ENCODE measurements at places on chromosomes 1 and 21.

DNA sequence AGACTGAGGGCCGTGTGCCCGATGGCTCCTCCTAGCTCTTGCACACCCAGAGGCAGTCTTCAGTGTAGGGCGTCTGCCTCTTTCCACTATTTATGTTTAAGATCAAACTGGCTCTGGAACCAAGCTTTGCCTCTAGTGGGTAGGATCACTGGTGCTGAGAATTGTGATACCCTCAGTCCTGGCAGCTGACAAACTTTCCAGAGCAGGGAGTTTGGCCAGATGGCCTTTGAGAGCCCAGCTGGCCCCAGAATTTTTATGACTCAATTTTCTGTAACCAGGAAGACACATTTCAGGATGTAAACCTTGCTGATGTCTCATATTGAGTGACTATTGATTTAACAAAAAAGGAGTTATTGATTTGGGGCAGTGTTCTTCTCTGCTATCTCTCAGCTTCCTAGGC, 6.7 kb downstream of the COQ8A start:
- DNase-seq: no peak

- DNase-seq: no peak
Observed at GRCh38 chr1:59083946-59084865, 212.7 kb upstream of the FGGY start.

- no peak for DNase-seq
Observed at GRCh38 chr1:234605983-234606783, 3.8 kb downstream of the IRF2BP2 start.

- DNase-seq: peak; percentile 33
Observed at GRCh38 chr1:202249846-202250245, 56.2 kb downstream of the LGR6 start.

GRCh38 chr1:155334962-155335361, 14.3 kb downstream of the RUSC1 start:
- DNase-seq: no peak

GRCh38 chr1:5349526-5349925, 642.7 kb downstream of the NPHP4 start:
- no peak for DNase-seq

DNA sequence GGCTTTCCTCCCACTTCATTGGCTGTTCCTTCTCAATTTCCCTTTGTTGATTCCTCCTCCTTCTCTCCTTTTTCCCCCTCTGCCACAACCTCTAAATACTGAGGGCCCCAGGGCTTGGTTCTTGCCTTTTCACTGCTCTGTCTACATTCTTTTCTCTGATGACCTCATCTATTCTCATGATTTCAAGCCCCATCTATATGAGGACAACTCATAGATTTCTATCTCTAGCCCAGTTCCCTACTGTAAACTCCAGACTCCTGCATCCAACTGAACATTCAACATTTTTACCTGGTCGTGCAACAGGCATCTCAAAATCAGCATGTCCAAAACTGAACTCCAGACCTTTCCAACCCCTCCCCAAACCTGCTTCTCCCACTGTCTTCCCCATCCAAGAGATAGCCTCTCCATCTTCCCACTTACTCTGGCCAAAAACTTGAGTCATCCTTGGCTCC, 11.5 kb upstream of the SLC9A1 start:
- no peak for DNase-seq

GRCh38 chr1:53361541-53361961, 33.7 kb upstream of the LRP8 start:
- DNase-seq: no peak

- no peak for DNase-seq
Observed at GRCh38 chr1:60461925-60462595, 388.5 kb upstream of the C1orf87 start.

- DNase-seq: no peak
Observed at GRCh38 chr1:163047951-163048659, 21.1 kb upstream of the RGS4 start.

DNA sequence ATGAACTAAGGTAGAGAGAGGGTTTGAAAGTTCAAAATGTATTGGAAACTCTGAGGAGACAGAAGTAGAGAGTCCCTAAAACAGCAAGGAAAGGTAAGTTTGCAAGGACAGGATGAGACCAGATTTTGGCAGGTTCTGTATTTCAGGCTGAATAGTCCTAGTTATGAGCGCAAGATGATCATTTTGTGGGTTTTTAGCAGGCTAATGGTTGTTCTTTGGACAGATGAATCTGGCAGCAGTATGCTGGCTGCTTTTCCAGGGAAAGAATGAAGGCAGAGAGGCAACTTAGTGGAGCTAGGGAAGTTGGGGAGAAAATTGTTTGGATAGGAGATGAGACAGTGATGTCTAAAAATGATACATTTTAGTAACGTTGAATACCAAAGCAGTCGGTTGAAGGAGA, 243.5 kb upstream of the NRIP1 start:
- no peak for DNase-seq

DNA sequence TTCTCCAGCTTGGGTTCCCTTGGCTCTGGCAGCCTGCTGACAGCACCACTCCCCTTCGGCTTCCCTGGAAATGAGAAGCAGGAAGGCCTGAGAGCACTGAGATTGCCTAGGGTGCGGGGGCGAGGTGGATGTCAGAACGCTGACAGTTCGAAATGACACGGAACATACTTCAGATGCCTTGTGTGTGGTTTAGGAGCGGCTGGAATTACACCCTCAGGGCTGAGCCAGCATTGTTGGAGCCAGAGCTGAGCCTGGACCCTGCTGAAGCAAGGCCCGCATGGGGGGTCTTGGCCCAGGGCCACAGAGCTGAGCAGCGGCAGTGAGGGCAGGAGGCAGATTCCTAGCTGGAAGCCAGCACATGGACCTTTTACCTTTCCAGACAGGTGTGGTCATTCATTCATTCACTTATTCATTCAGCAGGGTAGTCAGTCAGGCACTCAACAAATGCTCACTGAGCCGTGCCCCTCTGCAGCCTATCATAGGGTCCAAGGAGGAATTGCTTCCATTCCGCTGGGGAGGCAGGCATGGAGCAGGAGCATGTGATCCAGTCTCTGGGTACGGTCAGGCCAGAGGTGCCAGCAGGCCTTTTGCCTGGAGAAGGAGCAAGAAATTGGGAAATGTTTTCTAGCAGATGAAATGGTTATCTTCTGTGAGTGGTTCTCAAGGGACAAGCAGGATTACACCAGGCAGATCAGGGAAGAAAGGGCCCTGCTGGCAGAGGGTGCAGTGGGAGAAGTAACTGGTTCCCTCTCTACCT, 6.6 kb upstream of the FOXE3 start:
- DNase-seq: no peak

GRCh38 chr1:225504776-225505175, 76.9 kb upstream of the LBR start:
- DNase-seq: no peak

GRCh38 chr1:101996825-101997465, at the start of gene OLFM3:
OLFM3 (minus strand) TSS chr1:101996926.
- peak; percentile 10 for DNase-seq

DNA sequence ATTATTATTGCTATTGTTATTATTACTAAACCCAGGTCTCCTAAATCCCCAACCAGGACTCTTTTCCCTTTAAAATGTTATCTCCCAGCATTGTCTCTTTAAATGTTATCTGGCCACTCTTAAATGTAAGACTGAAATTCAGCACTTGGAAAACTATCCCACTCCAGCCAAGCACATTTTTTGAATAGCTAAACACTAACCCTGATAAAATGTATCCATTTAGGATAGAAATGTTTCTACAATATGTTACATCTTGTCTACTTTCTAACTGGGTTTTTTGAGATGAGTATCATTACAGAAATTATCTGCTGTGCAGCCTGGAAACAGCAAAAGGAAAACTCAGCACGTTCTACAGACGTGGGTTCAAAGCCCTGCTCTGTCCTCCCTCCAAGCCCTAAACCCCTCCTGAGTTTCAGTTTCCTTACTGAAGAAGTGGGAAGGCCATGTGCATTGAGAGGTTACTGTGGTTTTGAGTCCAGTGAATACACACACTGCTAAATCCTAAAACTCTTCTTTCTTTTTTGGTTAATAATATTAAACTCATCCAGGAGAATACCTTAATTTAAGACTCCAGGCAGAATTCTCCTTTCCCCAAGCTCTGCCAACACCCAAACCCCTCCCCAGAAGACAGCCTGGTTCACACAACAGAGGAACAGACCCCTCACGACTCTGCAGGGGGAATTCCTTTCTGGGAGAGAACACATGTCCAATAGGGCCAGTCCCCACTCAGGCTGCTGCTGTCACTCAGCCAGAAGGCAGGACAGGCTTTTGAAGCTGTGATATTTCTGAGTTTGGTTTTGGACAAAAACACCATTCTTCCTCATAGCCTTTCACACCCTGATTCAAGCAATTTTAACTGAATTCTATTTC, 41.9 kb downstream of the HIVEP3 start:
- DNase-seq: peak; percentile 23

DNA sequence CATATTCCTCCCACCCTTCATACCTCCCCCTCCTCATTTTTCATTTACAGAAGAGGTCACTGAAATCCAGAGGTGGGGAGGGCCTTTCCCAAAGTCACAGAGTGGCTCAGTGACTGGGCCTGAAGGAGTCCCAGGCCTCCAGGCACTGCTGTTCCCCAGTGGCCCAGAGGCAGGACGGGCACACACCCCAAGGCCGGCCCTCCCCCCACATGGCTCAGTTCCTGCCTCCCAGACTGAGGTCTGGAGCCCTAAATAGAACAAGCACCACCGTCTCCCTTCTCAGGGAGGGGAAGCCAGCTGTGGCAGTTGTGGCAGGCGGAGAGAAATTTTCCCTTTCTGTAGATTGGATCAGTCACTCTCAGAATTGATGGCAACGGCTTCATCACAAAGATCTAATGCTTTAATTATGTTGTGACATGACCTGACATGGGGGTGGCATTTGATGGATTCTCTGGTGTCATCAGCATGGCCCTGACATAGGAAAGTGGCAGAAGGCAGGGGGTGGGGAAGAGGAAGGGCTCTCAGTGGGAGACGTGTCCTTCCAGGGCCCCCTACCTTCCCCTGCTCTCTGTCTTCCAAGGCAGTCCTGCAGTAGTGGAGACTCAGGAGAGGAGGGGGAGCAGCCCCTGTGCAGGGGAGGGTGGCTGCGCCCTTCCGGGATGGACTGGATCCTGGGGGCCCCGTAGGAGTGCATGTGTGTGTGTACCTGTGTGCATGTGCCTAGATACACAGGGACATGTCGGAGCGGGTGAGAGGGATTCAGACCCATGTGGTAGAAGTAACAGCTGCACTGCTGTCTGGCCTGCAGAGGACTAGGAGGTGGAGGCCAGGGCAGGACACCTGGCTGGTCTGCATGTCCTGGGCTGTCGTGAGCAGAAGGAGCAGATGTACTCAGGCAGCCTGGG, 41.2 kb upstream of the FOXO6 start:
- no peak for DNase-seq

DNA sequence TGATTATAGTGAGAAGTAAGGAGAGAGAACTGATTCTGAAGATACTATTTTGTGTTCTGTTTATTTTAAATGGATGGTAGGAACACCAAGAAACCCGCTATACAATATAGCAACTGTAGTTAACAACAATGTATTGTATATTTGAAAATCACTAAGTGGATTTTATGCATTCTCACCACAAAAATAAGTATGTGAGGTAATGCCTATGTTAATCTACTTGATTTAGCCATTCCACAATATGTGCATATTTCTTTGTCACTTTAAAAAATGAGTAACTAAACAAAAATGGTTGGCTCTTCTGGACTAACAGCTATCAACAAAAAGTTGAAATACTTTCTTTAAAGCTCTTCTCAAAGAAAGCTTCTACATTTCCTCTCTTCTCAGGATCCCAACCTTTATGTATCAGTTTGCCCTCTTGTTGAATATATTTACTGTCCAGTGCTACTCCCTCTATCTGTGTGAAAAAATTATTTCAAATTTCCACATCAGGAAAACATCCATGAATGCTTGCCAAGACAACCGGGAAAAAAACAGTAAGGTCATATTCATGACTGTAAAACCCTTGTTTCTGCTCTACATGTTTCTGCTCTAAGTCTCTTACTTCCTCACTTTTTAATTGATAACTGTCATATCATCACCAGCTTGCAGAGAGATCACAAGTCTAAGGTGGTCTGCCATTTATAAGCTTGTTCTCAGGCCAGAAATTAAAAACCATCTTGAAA, 27.0 kb downstream of the CLCA4 start:
- DNase-seq: no peak
